ENCODE measurements at places on chromosomes 3 and 15.

GRCh38 chr15:62390791-62391640 lies 225.9 kb upstream of the C2CD4B start:
- no peak for DNase-seq

DNA sequence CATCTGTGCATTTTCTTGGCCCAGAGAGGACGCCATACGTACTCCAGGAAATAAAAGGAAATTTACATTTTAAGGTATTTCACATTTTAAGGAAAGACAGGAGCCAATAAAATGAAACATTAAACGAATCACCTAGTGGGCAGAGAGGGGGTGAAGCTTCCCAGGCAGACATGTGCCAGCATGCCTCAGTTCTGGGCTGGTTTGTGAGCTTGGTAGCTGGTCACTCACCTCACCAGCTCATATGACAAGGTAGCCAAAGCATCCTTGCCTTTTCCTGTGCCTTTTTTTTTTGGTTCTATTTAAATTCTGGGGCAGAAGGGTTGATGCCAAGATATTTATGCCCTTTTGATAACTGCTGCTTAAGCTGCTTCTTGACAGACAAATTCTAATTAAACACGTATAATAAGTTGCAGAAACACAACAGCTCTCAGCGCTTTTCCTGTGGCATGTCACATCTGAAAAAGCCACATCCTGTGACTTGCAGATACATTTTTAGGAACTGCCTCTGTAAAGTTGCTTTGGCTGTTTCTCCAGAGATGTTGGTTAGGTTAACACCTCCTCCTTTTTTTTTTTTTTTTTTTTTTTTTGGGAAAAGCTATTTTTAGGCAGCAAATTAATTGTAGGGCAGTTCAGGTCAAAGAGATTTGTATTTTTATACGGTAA lies 218.6 kb downstream of the PDCD6IP start:
- DNase-seq: no peak

DNA sequence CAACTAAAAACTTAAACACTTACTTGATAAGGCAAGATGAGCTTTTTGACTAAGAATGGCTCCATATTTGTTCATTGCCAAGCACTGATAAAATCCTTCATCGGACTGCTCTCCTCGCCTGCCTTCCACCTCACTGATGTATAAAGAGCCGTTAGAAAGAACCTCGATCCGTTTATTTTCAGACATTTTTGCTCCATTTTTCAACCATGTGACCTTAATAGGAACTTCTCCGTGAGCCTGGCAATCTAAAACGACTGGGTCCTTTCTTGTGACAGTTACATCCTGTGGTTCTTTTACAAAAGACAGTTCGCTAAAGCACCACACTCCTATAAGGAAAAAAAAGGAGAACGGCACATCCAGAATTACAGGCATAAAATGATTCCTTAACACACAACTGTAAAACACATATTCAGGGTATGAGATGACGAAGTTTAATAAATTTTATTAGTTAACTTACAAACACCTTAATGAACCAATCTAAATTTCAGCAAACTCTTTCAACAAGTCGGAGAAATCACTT lies 2.5 kb downstream of the PRTG start:
- DNase-seq: no peak

DNA sequence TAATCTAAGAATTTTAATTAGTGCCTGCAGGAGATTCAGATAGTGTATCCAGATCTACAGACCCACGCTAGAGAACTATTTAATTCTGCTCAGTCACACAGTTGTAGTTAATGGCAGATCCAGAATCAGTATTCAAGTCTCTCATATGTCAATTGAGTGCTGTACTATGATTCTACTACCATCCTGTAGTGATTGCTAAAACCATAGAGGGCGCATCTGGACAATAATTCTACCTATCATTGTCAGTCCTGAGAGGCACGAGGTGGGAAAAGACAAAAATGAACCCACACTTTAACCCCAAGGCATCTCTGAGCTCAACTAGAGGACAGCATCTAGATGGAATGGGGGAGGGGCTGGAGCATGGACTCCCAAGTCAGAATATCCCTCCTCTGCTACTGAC lies 22.7 kb downstream of the DHX36 start:
- DNase-seq: no peak

- DNase-seq: no peak
Measured at GRCh38 chr3:117963858-117964257, 1070.8 kb downstream of the IGSF11 start.

GRCh38 chr15:28878209-28878608 lies 7.6 kb upstream of the APBA2 start:
- no peak for DNase-seq

GRCh38 chr3:193446965-193447602 lies 68.5 kb upstream of the ATP13A5 start:
- no peak for DNase-seq

- no peak for DNase-seq
Measured at GRCh38 chr3:10437995-10438901, 67.1 kb downstream of the ATP2B2 start.

DNA sequence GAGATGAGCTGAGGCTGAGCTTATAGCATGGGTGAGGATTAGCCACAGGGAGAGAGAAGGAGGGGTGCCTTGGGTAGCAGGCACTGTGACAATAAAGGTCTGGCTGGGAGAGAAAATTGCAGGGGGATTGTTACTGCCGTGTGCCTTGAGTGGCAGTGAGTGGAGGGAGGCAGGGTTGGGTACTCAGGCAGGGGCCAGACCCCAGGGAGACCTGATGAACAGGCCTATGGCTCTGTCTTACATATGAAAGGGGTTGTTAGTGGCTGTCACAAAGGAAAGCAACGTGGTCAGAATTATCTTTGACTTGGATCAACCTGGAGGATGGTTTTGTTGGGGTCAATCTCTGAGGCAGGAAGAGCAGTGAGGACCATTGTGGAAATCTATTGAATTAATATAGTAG lies 84.5 kb downstream of the LRTM1 start:
- no peak for DNase-seq

DNA sequence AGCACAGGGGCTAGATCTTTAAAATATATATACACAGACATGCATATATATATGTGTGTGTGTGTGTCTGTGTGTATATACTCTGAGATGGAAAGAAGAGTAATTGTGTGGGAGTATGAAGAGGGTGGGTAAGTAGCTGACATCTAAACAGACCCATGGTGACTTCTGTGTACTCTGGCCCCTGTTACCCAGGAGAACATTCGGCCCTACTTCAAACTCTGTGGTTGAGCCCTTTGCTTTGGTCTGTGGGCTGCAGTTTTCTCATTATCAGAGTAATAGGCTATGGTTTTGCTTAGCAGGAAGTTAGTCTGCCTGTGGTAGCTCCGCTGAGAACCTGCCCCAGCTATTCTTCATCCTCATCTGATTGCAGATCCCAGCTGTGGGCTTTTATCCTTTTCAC lies 141.4 kb downstream of the RBPMS2 start:
- DNase-seq: no peak

DNA sequence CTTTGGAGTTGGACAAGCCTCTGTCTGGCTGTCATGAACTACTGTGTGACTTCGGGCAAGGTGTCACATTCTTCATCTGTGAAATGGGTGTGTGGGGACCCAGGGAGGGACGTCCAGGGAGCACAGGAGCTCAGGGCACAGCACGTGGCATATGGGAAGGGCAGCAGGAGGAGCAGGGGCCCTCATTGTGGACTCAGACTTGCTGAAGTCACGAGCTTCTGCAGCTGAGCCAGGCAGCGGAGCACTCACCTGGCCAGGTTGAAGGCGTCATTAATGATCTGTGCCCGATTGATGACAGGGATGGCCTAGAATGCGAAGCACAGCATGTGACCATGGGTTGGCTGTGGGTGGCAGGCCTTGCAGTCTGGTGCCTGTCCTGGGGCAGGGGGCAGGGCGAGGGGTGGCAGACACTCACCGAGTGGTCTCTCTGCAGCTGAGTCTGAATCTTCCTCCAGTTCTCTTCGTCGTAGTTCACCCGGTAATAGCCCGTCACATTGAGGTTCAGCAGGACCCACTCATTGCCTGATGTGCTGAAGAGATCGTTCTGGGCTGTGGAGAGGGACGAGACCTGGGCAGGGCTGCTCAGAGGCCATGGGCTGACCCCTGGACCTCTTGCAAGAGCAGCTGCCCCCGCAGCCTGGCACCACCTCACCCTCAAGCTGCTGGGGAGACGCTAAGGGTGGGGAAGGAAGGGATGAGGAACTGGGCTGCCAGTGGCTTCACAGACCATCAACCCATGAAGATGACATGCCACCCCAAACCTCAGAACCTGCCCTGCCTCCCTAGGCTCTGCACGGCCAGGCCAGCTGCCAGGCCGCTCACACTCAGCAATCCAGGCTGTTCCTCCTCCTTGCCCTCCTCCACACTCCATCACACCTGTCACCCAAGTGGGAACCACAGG lies 15.4 kb downstream of the ANPEP start:
- DNase-seq: no peak

DNA sequence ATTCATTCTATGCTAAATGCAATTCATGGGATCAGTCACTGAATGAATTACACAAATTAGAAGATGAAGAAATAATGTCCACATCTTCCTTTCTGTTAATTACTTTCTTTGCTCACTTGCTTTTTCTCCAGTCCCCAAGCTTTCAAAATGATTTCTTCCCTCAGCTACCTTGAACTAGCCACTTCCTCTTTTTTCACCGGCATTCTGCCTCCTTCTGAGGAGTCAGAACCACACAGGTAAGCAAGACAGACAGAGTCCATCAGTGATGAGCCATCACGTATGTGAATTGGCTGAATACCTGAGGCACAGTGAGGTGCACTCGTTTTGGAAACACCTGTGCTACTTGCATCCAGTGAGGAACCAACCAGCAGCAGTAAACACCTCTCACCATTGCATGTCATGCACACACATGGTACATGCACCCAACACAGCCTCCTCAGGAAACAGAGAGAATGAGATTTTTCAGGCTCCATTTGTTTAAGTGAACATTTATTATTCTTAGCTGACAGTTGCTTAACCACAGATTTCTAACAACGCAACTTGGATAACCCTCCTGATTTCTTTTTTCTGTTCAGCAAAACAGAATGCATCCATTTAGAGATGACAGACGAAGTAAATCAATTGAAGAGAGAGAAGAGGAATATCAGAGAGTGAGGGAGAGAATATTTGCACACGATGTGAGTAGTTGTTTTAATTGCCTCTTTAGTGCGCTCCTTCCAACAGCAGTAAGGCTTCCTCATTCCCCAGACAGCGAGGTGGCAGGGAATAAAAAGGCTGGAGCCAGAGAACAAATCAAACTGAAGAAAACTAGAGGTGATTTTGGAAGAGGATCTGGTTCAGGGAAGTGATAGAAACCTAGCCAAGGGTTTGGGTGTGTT lies 69.3 kb downstream of the ARPP21 start:
- DNase-seq: no peak

Measured in iPS DF 19.7 (cell line).